Breast epithelium (tissue), 4 donors: ENCODE measurements at places on chromosomes 3 and 15. TPM values are rescaled to one million over a fixed set of nuclear protein-coding genes. Genes with fewer than 3 reads are reported as not detected.

DUOX2 gene
- total RNA-seq: 0.15 TPM

DZIP1L gene
- total RNA-seq: 34.4 TPM

C2CD4A gene
- total RNA-seq: not detected

CFAP91 gene
- 4.3 TPM for total RNA-seq

TMEM266 gene
- 0.29 TPM for total RNA-seq

OTOL1 gene
- total RNA-seq: not detected

RBM6 gene
- 158 TPM for total RNA-seq

CP gene
- total RNA-seq: 25.9 TPM

FYTTD1 gene
- 56.5 TPM for total RNA-seq

GRCh38 chr3:24802614-24803013, 308.0 kb upstream of the THRB start:
- H3K4me3 ChIP-seq: no peak overlapping the region
- no peaks in the 10 kb centered on the region for H3K27me3 ChIP-seq
- H3K36me3 ChIP-seq: no peaks in the 10 kb centered on the region
- no peaks in the 10 kb centered on the region for H3K4me1 ChIP-seq
- no peak overlapping the region for H3K27ac ChIP-seq

DNA sequence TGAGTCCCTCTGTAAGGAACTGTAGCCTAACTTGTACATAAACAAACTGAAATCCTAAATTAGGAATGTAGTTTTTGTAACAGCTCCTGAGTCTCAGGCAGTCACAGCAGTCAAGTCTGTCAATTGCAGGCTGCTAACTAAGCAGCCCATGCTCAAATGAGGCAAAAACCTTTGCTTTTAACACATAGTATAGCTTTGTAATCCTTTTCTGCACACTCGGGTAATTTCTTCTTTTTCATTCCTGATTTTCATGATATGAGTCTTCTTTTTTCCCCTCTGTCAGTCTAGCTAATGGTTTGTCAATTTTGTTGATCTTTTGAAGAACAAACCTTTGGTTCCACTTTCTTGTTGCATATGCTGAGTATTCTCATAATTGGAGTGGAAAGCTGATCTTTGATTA, 84.9 kb upstream of the LRRFIP2 start:
- no peaks in the 10 kb centered on the region for H3K27me3 ChIP-seq
- no peaks in the 10 kb centered on the region for H3K4me1 ChIP-seq
- no peak for DNase-seq
- H3K36me3 ChIP-seq: no peaks in the 10 kb centered on the region

DNA sequence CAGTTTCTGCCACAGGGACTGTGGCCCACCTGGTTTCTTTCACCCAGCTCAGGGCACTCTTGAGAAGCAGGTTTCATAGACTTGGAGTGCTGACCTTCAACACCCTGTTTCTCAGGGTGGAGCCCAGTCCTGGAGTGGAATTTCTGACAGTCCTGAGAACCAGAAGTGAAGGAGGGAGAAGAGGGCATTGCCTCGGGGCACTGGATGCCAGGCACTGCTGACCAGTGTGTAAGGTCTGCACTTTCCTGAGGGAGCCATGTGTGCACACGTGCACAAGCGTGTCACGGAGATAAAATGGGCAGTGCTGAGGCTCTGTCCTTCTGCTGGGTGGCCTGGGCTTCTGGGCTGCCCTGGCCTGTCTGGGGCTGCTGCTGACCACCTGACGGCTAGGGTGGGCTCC, 118.5 kb downstream of the SEC22A start:
- no peaks in the 10 kb centered on the region for H3K4me1 ChIP-seq

DNA sequence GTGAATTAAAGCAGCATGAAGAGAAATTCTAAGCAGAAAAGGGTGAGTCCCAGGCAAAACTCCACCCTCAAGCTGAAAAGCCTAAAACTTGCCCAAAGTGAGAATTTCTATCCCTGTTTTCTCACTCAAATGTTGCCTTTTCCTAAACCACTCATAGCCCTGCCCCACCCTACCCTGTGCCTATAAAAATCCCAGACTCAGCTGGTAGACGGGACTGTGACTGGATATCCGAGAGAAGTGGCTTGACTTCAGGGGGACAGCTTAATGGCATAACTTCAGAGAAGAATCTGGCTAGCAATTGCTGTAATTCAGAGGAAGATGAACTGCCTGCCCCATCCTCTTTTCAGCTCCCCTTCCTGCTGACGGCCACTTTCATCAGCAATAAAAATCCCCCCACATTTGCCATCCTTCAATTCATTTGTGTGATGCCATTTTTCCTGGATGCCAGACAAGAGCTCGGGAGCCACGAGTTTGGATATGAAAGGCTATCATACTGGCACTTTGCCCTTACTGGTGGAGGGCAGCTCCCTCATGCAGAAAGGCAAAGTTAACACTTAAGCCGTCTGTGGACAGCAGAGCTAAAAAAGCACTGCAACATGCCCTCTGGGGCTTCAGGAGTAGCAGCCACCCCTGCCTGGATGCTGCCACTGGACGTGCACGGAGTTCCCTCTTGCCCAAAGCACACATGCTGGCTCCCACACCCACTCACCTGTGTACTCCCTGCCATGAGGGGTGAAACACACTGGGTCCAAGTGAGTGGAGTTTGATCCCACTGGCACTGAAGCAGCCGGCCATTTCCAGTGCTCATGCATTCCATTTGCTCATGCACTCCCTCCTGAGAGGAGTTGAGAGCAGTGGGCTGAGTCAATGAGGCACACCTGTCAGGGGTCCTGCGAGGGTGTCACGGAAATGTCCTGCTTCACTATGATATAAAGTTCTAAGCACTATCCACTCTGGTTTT, 670.6 kb downstream of the PLOD2 start:
- DNase-seq: no peak
- no peak overlapping the region for H3K27ac ChIP-seq
- no peaks in the 10 kb centered on the region for H3K27me3 ChIP-seq
- H3K36me3 ChIP-seq: no peaks in the 10 kb centered on the region

DNA sequence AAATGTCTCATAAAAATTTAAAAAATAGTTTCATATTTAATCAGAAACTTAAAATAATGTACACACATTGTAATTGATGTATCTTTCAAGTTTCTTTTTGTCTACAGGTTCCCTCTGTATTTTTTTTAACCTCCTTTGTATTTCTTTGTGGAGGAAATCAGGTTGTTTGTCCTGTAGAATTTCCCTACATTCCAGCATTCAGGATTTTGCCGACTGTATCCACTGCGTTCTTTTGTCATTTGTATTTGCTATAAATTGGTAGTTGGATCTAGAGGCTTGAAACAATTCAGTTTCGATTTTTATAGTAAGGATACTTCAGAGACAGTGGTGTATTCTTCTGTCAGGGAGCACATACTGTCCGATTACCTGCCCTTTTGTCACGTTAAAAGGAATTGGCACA, 367.2 kb downstream of the SOX2 start:
- H3K27ac ChIP-seq: no peak overlapping the region
- no peaks in the 10 kb centered on the region for H3K4me1 ChIP-seq
- no peak for DNase-seq
- no peaks in the 10 kb centered on the region for H3K27me3 ChIP-seq

DNA sequence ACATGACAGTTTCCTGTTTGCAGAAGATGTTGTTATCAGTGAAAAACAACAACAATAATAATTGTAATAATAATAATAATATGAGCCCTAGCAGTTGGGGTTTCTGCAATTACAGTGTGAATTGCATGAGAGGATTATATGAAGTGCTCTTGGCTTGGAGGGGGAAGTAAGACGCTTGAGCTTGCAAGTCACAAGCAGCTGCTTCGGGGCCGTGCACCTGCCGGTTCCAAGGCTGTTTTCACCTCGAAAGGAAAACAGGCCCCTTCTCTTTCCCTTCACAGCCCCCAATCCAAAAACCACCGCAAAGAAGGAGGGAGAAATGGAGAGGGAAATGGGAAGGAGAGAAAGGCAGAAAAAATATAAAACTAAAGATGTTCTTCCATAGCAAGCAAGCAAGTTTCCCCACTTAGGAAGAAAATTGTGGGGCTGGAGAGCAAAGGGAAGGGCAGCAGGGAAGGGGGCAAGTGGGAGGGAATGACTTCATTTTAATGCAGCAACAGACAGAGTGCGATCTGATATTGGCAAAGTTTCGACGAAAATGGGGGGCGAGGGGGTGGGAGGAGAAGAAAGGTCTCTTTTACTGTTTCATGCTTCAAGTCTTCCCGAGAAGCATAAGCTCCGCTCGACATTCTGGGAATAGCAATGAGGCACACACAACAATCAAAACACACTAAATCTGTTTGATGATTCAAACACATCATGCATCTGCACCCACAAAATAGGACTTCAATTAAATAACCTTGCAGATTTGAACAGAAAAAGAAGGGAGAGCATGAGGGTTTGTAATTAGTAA, 284.2 kb upstream of the ATP11B start:
- no peaks in the 10 kb centered on the region for H3K27me3 ChIP-seq
- no peaks in the 10 kb centered on the region for H3K4me1 ChIP-seq
- no peak for DNase-seq

DNA sequence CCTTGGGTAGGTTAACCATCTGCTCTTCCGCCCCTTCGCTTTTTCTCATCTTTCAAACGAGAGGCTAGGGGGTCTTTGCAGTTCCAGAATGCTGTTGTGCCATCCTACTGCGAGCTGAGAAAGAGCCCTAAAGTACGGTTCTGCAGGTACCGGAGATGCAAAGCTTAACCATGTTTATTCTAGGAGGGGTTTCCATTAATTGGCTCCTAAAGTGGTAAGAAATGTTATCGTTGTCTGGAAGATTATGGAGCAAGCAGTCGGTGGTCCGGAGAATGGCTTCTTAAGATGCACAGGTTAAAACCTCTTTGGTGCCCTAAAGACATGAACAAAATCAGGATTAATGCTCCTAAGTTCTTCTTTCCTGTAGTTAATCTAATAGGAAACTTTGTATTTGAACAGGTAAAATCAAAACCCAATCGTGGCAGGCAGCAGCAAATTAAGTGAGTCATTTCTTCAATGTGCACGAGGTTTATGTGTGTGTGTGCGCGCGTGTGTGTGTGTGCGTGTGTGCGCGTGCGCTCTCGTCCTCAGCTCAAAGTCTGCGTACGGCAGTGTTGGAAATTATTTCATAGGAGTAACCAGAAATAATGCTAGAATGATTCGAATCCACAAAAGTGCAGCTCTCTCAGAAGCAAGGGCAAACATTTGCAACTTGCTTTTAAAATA, 772 bp downstream of the FAM81A start:
- peak overlapping the region; percentile 57 for H3K4me3 ChIP-seq
- H3K4me1 ChIP-seq: peaks cover 6% of the 10 kb centered on the region
- no peak overlapping the region for H3K27ac ChIP-seq
- H3K27me3 ChIP-seq: no peaks in the 10 kb centered on the region
- DNase-seq: no peak

GRCh38 chr3:140378571-140379340, 299.1 kb upstream of the TRIM42 start:
- no peaks in the 10 kb centered on the region for H3K27me3 ChIP-seq
- H3K4me3 ChIP-seq: no peak overlapping the region
- H3K4me1 ChIP-seq: no peaks in the 10 kb centered on the region
- H3K36me3 ChIP-seq: no peaks in the 10 kb centered on the region
- no peak for DNase-seq
- H3K27ac ChIP-seq: no peak overlapping the region

DNA sequence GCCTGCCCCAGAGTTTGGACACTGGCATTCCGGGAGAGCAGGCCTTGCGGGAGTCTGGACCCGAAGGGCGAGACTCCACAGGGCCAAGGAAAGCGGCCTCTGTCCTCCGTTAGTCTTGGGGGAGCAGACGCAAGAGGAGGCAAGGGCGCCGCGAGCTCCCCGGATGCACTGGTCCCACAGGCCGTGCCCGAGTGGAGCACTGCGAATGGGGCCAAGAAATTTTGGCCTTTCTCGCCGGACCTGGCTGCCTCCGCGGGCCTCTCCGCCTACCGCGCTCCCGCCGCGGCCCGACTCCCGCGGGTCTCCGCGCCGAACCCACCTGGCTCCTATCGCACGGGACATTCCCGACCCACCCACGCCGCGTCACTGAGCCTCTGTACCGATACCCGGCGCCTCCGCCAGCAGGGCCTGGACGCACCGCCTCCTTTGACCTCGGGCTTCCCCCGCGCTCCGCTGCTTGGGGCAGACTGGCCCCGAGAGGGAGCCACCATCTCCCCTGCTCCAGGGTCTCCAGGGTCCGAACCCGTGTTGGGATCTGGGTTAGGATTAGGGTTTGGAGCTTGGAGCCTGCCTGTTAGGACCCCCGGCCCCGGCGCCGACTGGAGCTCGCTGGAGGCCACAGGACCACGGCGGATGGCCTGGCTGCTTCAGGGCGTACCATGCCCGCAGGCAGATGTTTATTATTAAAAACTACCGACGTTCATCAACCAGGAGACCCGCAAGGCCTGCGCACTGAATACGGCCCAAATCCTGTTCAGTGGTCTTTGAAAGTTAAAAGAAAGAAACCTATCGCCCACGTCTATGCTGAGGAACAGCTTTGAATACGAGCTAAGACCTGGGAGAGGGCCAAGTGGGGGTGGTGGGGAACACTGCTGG, 11.7 kb downstream of the SHOX2 start:
- H3K27me3 ChIP-seq: peaks cover 3% of the 10 kb centered on the region
- H3K36me3 ChIP-seq: no peaks in the 10 kb centered on the region
- H3K4me1 ChIP-seq: no peaks in the 10 kb centered on the region
- no peak overlapping the region for H3K27ac ChIP-seq

DNA sequence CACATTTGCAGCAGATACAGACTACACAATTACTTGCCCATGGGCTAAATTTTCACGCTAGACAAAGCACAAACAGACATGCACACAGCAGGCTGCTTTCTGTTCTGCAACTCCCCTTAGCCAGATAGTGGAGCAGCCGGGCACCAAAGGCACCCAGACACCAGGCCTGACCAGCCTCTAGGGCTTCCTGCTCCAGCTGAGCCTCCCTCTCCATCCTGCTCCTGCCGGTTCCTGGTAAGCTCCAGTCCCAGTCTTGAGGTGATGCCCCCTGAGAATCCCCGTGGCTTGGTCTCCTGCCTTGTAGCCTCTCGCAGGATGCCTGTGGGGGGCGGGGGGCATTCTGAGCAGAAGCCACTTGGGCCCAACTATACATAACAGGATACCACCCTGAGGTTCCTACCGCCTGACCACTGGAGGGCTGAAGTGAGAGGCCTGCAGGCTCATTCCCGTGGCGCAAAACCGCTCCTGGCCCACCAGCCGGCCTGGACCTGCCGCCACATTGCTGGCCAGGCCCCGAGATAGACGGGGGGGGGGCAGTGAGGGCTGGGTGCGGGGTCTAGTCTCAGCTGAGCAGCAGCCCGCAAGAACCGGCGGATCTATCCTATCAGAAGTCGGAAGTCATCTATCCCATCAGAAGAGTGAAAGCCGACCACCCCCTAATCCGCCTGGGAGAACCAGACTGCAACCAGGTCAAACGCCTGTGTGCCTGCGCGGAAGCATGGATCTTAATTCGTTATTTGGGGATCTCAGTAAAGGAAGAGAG, 3.9 kb downstream of the FOXL2 start:
- H3K27me3 ChIP-seq: peaks cover 99% of the 10 kb centered on the region
- DNase-seq: no peak
- no peaks in the 10 kb centered on the region for H3K36me3 ChIP-seq
- no peak overlapping the region for H3K27ac ChIP-seq
- H3K4me3 ChIP-seq: no peak overlapping the region
- peaks cover 19% of the 10 kb centered on the region for H3K4me1 ChIP-seq

GRCh38 chr3:11898611-11899325, 52.1 kb upstream of the TAMM41 start:
- no peaks in the 10 kb centered on the region for H3K4me1 ChIP-seq
- H3K4me3 ChIP-seq: no peak overlapping the region
- H3K36me3 ChIP-seq: no peaks in the 10 kb centered on the region
- no peak overlapping the region for H3K27ac ChIP-seq
- no peak for DNase-seq
